ENCODE measurements at places on chromosomes 1 and 21.
A peak's percentile ranks its signal among the peaks of the same experiment; 100 is the strongest.

- no peak for DNase-seq
Measured at GRCh38 chr1:107277022-107277421, 136.2 kb downstream of the NTNG1 start.

- DNase-seq, result no peak
Measured at GRCh38 chr1:33093004-33093403, 12.1 kb downstream of the AZIN2 start.

GRCh38 chr1:167670563-167670962 lies 40.5 kb downstream of the RCSD1 start:
- no peak for DNase-seq

DNA sequence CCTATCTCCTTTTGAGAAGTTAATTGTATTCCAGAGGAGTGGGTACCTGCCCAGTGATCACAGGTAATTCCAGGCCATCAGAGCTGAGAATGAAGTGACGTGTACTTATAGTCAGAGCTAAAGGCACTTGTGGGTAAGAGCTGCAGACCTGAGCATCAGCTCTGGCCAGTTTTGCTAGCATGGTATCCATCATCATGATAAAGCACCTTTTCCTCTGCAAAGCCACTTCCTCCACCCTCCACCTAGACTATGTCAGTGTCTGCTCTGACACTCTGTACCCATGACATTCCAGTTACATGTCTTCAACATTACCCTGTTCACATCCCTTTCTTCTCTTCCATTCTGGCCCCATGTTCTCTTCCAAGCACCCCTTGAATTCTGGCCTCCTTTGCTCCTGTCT lies 157.3 kb downstream of the GRIK3 start:
- no peak for DNase-seq

DNA sequence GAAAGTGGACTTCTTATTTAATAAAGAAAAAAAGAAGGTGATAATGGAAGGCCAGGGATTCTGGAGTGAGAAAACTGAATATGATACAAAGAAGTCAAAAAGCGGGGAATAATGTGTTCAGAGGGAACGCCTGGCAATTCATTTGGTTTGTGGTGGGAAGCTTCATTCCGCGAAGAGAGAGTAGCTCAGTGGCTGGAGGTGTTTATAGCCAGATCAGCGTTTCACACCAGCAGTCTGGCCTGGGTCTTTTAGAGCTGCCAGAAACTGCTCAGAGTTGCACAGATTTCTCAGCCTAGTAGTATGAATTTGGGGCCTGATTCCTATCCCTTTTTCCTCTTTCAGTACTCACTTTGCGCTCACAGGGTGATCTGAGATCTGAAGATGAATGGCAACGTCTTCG lies 67.8 kb upstream of the IPO9 start:
- DNase-seq, result no peak

GRCh38 chr21:43736224-43736883 lies 17.4 kb downstream of the PDXK start:
- no peak for DNase-seq

DNA sequence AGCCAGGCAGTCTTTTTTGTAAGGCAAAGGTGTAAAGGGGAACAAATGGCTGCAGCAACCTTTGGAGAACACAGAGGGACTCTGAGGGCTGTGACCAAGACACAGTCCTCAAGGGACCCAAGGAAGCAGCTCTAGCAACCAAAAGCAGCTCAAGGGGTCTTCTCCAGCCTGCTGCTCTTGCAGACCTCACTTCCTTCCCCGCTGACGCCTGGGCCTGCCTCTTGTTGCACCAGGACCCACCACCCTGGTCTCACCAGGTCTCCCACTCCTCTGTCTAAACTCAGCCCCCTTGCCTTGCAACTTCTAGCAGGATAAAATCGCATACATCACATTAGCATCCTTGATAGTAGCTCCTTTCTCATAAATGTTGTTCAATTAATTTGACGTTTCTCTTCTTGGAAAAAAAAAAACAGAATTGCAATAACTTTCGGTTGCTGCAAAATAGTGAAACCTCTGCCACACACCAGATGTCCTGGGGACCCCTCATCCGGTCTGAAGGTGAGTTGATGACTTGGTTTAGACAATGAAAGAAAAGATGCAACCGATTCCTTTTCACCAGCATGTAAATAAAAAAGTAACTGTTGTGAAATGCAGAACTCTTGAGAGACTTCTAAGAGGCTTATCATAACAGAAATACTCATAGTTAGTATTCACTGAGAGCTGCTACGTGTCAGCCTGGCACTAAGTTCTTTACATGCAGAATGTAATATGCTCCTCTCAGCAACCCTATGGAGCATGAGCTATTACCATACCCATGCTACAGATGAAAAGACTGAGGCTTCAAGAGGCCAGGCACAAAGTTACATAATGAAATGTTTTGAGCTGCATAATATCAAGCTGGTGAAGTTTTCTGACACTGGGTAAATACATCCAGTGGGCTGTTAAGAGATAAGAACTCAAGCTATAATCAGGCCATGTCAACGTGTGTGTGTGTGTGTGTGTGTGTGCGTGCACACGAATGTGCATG lies 58.5 kb downstream of the UMODL1 start:
- no peak for DNase-seq

DNA sequence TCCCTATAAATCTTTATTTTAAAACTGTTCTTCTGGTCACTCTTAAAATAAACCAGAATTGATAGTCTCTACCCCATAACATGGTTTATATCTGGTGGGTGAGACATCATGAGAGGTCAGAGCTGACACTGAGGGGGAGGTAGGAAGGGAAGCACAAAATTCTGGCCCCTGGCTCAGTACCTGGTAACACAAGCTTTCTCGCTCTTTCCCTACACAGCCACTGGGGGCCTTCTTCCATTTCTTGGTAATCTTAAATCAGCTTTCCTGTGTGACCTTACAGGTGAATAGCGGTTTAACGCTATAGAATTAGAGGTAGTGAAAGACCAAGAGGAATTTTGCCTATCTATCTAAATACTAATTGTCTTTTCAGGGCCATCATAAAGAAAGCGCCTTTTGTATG lies 5.4 kb downstream of the CRNN start:
- no peak for DNase-seq

DNA sequence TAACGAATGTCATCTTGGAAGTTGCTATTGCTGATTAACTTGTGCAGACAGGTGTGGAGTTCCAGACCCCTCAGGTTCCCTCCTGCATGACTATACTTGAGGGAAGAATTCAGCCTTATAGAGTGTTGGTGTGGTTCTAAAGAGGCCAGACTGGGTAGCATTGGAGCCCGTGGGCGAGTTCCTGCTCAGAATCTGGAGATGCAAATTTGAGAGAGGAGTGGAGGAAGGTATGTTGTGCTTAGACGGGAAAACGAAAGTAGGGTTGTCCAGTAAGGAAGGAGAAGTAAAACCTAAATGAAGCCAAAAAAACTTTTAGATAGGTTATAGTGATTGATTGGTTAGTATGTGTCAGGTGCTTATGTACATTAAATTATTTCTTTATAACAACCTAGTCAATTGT lies 79.2 kb downstream of the ZNF326 start:
- no peak for DNase-seq

GRCh38 chr1:222240536-222241181 lies 307.2 kb downstream of the HHIPL2 start:
- peak; percentile 18 for DNase-seq

GRCh38 chr1:48555271-48555670 lies 83.3 kb upstream of the SPATA6 start:
- DNase-seq, result no peak

GRCh38 chr1:89287181-89288050 lies 14.8 kb upstream of the GBP5 start:
- DNase-seq, result no peak

GRCh38 chr1:1358433-1359271 lies at the start of gene MXRA8:
MXRA8 (minus strand) TSS chr1:1358555; CDS start chr1:1358504, 51 bp downstream.
- no peak for DNase-seq

DNA sequence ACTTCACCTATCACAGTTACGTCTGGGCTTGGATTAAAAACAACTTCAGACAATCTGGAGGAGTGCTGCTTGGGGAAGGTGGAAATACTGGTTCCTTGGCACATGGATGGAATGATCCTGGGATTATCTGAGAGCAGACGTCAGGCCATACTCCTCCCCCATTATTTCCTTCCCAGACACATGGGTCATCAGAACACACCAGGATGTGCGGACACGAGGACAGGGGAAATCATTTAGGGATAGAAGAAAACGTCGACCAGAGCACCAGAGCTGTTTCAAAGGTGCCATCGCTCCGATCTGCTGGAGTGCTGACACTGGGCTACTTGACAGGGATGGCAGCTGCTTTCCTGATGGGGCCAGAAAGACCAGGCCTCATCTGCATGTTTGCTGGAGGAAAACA lies 31.8 kb upstream of the ANGPTL7 start:
- no peak for DNase-seq

DNA sequence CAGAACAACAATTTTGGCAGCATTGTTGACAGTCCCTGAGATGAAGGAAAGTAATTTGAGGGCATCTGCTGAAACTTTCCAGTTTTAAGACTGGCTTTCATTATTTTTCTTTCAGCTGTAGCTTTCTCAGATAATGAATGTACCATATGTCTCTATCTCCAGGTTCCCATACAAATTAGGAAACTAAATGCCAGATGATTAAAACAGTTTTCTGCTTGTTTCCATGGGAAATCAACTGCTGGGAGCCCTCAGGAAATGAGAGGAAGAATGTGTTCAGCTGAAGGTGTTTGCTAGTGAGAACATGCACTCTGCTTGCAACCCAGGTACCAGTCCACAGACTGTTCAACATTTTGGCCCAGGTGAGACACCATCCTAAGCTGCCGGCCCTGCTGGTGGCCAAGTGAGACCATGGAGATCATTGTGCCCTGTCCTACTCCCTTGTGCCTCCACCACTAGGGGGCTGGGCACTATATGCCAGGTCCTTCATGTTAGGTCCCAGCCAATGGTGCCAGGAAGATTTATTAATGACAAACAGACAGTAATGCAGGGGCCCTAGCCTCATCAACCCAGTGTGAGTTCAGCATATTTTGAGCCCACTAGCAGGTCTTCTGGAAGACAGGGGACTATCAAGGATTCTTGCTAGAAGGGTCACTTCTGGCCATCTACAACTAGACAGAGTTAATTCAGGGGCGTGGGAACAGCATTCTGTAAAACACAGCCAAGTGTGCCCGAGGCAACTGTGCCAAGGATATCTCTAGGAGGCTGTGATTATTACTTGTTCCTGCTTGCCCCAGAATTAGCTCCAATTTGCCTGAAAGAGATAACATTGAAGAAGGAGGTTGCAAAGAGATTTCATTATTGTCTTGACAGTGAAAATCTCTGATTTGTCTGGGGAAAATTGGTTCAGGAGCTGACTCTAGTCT lies 17.0 kb upstream of the LRRC8C start:
- no peak for DNase-seq

GRCh38 chr1:42723511-42723910 lies 16.5 kb downstream of the CLDN19 start:
- DNase-seq, result no peak

DNA sequence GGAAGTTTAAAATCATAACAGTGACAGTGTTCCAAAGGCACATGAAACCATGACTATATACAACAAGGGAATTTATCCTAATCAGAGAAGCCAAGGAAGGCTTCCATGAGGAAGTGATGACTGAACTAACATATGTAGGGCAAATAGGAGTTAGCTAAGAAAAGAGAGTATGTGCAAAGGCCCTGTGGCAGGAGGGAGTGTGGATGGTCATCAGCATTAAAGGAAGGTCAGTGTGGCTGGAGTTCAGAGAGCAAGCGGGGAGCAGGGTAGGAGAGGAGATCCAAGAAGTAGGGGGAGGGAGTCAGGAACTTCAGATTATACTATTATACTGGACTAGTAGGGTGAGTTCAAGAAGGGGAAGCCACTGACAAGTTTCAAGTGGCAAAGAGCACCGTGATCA lies 8.4 kb downstream of the MAP7D1 start:
- DNase-seq, result no peak

- no peak for DNase-seq
Measured at GRCh38 chr1:98001764-98002163, 80.9 kb upstream of the DPYD start.

DNA sequence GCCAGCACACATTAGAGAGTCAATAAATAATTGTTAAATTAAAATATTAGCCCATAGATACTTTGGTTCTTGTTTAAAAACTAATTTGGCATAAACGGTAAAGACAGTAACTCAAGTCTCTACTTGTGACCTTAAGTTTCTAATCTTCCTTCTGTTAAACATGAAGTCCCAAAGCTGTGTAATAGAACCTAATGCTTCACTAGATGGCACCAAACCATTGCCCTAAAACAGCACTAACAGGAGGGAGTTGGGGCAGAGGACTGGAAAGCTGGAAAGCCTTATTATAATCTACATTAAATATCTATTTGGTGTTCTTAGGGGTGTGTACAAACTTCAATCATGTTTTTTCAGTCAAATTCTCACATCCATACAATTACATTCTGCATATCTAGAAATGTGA lies 176.7 kb downstream of the OLFM3 start:
- no peak for DNase-seq

DNA sequence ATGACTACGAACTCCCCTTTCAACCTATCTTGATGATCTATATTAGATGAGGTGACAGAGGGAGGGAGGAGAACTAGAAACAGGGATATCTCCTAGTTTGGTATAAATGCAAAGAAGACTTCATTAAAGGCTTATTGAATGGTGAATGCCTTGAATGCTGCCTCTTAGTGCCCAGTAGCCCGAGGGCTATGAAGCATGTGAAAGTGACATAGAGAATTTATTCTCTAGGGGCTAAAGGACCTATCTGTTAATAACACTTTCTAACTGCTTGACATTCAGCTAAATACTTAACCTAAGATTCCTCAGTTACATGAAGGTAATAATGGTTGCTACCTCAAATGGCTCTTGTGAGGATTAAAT lies 764.1 kb downstream of the LTN1 start:
- DNase-seq, result no peak

DNA sequence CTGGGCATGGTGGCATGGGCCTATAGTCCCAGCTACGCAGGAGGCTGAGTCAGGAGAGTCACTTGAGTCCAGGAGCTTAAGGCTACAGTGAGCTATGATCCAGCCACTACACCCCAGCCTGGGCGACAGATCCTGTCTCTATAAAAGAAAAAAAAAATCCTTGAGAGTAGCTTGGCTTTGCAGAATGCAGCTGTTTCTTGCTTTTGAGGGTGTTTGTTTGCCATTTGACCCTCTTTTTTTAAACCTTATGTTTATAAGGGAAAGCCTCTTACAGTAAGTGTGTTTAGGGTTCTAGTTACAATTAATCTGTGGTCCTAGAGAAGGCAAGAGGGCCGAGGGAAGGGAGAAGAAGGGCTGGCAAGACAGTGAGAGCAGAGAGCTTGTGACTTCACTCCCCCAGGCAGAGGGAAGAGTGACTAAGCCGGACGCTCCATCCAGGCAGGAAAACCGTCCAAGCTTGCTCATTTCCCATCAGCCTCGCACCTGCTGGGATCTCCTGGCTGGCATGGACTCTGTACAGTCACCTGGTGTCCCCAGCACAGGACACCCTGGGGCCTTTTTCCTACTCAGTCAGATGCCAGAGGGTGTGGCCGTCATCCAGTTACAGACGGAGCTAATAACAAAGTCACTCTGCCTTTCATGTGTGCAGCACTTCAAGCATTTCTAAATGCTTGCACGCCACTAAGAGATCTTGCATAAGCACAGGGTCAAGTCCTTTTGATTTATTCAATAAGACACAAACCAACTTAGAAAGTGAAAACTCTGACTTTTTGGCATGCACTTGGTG lies 55.5 kb upstream of the PSEN2 start:
- DNase-seq, result peak; percentile 79

- no peak for DNase-seq
Measured at GRCh38 chr1:42340901-42341300, 5.9 kb upstream of the FOXJ3 start.

- no peak for DNase-seq
Measured at GRCh38 chr1:25530186-25531081, 13.0 kb upstream of the LDLRAP1 start.

All from kidney epithelial cell (primary cell).